ENCODE measurements at places on chromosomes 16 and 17.
A peak's percentile ranks its signal among the peaks of the same experiment; 100 is the strongest.

DNA sequence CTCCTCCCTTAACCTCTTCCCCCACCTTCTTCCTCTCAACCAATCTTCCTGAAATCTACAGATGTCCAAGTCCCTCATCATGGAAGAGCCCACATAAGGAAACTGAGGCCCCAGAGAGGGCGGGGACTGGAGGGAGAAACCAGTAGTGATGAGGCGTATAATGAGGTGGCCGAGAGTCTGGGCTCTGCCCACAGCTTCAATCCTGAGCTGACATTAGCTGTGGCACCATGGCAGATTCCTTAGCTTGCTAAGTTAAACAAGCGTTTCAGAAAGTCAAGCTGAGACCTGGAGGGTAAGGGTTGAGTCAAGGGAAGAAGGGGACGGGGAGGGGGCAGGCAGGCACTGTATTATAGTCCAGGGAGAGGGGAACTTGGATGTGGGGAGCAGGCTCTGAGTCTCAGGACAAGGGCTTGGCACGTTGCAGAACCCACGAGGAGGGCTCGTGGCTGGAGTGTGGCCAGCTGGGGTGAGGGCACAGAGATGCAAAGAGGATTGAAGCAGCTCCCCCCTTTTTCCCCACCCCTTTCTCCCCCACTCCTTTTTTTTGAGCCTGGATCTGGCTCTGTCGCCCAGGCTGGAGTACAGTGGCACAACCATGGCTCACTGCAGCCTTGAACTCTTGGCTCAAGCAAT lies 13.3 kb downstream of the ARHGAP23 start:
- no peak for DNase-seq

GRCh38 chr16:10868596-10869469 lies 8.2 kb upstream of the CIITA start:
- DNase-seq = no peak

- no peak for DNase-seq
Observed at GRCh38 chr17:66185862-66186261, 6.1 kb downstream of the CEP112 start.

GRCh38 chr17:55275894-55276804 lies 11.4 kb downstream of the HLF start:
- no peak for DNase-seq

- DNase-seq = no peak
Observed at GRCh38 chr17:14204084-14204483, 32.6 kb downstream of the CDRT15 start.

DNA sequence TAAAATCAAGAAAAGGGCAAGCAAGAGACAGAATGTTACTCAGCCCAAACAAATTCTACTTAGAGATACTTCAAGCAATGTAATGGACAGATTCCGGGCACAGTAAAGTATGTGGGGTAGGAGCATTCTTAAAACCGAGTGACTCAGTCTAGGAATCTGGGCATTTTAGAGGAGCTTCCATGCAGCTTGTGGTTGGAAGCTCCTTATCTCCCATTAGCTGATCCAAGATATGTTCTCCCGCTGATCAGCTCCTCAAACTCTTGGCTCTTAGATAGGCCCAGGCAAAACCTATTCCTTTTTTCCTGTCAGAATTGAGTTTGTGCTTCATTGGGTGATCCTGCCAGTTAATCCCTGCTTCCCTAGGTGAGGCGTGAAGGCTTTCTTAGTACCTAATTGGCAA lies 303.3 kb downstream of the CEP112 start:
- DNase-seq = peak; percentile 82

DNA sequence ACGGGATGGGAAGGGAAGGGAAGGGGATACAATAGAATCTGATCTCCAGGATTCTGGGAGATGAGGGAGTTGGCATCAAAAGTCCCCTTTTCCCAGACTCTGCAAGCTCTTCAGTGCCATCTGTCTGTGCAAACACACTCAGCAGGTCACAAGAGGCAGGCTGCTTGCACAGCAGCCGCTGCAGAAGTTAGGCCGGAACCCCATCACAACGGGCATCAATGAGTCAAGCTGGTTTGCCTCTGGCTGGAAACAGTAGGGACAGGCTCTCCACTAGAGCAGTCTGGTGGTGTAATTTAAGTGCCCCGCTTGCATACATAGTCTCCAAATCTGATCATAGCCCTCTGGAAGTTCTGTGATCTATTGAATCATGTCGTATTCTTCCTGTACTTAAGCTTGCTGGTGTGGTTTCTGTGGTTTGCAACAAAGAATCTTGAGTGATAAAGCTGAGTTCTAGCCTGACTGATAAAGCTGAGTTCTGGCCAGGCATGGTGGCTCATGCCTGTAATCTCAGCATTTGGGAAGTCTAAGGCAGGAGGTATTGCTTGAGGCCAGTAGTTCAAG lies 33.7 kb upstream of the KDM8 start:
- DNase-seq = peak; percentile 82

GRCh38 chr17:69575346-69575761 lies 160.9 kb downstream of the MAP2K6 start:
- peak; percentile 89 for DNase-seq

DNA sequence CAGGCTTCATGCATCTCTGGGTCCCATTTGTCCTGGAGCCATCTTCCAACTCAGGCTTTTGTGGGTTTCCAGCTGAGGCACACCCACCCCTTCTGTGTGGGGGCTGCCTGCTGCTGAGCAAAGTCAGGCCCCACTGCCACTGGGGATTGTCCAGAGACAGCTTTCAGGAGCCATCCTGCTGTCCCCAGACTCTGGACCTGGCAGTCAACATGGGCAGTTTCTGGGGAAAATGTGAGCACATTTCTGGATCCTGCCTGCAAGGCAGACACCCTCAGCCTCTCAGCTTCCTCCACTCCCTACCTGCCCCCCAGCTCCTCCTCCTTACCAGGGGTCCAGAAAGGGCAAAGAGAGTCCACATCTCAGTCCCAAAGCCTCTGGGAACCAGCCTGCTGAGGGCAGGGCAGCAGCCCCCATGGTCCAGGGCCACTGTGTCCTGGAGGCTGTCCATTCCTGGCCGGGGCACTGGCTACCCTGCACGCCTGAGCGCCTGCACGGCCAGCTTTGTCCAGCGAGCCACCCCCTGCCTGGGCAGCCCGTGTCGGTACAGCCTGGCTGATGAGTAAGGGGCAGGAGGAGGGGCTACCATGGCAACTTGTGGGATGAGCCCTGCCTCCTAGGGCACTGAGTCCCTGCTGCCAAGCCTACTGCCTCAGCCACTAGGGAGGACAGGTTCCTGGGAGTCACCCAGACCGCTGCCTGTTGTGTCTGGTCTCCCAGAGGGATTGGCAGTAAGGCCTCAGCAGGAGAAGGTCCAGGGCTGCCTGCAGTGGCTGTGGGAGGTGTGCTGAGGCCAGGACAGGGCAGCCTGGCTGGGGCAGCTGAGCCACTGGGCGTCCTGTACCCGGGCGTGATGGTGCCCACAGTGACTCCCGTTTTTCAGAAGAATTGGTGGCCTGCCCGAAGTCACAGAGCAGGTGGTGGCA lies at the start of gene SLC47A2:
Gene SLC47A2, minus strand, starts transcription at position 477 of the 923 bp plus-strand sequence. Its CDS starts 29 bp downstream, at position 448.
- DNase-seq = no peak

- no peak for DNase-seq
Observed at GRCh38 chr17:6724009-6724408, 10.8 kb upstream of the SLC13A5 start.

DNA sequence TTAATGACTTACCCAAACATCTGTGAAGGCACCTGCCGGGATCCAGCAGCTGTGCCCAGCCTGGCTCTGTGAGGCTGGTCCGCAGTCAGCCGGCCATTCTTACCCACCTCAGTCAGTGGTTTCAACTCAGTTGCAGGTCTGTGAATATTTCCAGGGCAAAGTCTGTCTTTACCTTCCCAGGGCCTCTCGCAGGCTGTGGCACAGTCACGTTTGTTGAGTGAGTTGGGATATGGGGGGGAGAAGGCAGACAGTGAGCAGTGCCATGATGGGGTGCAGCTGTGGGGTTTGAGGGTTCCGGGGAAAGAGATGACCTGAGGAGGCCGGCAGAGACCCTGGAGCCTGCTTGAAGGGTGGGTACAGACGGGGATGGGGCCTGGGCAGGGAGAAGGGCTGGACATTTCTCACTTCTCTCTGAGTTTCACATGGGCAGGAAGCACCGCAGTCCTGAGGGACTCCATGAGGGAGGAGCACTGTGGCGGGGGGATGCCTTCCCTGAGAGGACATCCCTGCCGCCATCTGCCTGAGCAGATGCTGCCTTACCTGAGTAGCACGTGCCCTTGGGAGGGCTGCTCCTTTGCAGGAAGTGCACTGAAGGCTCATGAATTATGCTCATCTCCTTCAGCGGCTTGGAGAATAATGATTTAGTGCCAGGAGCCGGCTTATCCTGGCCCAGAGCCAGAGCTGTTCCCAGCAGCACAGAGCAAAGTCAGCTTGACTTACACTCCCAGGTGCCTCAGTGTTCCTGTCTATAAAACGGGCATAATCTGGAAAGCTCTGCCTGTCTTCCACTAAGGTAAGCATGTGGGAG lies 48.1 kb downstream of the KSR1 start:
- DNase-seq = peak; percentile 13

- no peak for DNase-seq
Observed at GRCh38 chr17:64315032-64315490, 52.0 kb upstream of the TEX2 start.

- peak; percentile 27 for DNase-seq
Observed at GRCh38 chr16:24036614-24037013, 200.8 kb downstream of the PRKCB start.

DNA sequence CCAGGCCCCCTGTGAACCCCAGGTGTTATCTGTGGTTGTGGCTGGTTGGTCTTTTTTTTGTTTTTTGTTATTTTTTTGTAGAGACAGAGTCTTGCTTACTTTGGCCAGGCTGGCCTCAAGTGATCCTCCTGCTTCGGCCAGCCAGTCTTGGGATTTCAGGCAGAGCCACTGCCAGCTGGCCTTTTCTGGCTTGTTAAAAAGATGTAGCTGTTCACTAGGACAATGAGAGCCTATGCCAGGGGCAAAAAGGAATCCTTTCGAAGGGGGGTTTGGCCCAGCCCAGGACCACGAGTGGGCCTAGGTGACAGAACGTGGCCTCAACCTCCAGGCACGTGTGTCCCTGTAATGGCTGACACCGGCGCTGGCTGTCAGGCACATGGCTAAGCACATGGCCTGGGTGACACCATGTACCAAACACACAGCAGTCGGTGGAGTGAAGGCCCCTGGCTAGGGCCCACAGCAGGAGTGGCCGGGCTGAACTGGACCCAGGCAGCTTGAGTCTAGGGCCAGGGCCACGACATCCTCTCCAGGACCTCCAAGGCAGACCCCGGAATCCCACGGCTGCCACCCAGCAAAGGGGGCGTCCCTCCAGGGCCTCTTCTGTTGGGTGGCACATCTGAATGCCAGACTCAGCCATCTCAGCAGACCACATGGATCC lies 6.9 kb upstream of the SLC38A8 start:
- DNase-seq = no peak

GRCh38 chr16:30041841-30042240 lies 10.8 kb upstream of the TLCD3B start:
- peak; percentile 43 for DNase-seq

DNA sequence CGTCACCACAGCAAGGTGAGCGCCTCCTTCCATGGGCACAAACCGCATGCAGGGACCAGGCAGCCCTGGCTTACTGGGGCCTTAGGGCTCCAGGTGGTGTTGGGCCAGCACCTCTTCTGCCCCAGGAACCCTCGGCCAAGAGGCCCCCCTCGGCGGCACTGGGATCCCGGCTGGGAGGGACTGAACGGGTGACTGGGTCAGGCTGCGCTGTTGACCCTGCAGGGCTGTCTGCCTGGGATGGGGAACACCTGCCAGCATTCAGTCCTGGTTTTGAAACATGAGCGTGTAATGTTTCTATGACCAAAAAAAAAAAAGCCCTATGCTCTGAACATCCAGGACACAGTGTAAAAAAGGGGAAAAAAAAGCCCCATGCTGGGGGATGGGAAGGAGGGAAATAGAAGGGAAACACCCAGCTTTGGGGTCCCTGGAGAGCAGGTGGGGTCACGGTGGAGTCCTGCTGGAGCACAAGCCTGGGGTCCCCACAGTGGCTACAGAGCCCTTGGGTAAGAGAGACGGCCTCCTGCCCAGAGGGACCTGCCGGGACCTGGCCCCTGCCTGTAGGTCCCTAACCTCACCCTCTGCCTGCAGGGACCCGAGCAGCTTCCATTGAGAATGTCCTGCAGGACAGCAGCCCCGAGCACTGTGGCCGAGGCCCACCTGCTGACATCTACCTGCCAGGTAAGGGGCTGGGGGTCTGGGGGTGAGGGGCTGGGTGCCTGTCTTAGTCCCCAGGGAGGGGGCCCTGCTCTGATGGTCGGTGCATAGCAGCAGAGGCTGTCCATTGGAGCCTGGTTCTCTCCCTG lies 9.9 kb upstream of the NUDT16L1 start:
- DNase-seq = no peak

DNA sequence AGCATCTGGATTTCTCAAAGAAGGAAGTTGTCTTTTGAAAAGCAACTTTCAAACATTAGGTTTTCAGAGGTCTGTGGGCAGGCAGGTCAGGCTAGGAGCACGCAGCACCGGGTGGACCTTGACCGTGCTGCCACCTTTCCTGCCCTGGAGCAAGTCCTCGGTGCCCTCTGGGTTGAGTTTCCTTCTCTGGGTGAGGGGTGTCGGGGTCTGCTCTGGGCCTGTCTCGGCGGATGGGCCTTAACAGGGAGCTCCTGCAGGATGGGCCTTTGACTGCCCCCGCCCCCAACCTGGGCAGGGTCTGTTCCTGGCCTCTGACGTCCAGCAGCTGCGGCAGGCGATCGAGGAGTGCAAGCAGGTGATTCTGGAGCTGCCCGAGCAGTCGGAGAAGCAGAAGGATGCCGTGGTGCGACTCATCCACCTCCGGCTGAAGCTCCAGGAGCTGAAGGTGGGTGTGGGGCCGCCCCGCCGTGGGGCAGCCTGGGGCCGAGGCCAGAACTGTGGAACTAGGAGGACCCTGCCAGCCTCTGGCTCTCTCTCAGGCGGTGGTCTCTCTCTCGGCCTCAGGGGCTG lies 8.7 kb downstream of the DEF8 start:
- no peak for DNase-seq

- DNase-seq = no peak
Observed at GRCh38 chr17:48392857-48393256, 37.2 kb downstream of the SKAP1 start.

All from fibroblast of skin of right biceps (primary cell).